ENCODE measurements at places on chromosomes 2 and 18.

DNA sequence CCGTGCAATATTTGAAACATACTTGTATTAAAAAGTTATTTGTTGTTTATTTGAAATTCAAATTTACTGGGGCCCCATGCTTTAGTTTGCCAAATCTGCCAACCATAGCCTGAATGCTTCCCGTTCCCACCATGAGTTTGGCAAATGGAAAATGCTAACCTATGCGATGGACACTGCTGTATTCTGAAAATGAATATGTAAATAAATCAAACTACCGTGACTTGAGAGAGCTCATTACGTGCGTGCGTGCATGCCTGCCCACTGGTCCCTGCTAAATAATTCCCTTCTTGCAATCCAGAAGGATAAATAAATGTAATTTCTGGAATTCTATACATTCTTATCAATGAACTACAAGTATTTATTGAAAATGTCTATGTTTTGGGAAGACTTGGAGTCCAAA lies 3.2 kb downstream of the BOD1L2 start:
- no peak for DNase-seq

DNA sequence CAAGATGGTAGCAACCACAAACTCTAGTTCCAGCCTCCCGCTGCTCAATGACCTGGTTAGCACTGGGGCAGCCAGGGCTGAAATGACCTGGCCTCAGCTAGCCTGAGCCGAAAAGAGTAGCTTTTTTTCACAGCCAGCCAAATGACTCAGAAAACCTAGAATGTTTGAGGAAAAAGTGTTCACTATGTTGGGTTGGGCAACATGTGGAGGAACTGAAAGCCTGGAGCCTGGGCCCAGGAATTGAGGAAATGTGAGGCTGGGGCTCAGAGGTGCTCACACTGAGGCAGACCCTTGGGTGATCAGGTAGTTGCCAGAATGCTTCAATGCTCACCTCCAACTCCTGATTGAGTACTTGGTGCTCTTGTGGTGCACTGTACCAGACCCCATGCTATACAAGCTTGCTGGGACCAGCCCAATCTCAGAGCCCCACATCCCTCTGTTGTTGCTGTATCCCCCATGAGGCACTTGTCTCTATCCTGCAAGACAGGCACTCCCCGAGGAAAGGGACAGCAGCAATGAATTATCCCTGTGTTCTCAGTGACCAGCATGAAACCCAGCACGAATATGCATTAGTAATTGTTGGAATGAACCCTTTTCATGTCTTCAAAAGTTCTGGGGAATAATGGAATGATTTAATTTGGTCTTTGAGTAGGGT lies 116.2 kb downstream of the USP34 start:
- no peak for DNase-seq

- no peak for DNase-seq
These were observed 12.2 kb upstream of the PUM2 start for GRCh38 chr2:20362701-20363435.

DNA sequence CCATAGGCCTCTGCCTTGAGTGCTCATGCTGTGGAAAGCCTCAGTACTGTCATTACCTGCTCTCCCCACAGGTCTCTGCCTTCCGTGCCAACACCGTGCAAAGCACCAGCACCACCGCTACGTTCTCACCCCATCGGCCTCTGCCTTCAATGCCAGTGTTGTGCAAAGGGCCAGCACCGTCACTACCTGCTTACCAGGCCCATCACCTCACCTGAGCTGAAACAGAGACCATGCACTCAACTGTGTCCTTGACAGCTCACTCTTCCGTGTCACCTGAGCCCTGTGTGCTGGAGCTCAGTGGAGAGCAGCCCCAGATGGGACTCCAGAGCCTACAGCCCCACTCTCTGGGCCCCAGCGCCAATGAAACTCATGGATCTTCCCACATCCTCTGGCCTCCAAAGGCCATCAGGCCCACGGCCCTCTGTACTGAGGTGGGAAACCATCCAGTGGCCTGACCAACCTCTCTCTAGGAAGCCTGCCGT lies 62.7 kb downstream of the ZNF516 start:
- DNase-seq: no peak

DNA sequence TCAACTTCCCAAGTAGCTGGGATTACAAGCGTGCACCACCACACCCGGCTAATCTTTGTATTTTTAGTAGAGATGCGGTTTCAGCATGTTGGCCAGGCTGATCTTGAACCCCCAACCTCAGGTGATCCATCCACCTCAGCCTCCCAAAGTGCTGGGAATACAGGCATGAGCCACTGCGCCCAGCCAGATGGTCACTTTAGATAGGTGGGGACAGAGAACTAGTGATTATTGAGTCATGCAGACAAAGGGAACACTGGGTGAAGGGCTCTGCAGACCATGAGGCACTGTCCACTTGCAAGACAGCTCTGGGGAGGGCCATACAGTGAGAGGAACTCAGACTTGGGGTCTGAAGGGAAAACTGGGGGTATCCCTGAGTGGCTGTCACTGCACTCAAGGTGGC lies 58.4 kb upstream of the POMC start:
- DNase-seq: no peak

- no peak for DNase-seq
These were observed 41.5 kb upstream of the ALK start for GRCh38 chr2:29962922-29963321.

DNA sequence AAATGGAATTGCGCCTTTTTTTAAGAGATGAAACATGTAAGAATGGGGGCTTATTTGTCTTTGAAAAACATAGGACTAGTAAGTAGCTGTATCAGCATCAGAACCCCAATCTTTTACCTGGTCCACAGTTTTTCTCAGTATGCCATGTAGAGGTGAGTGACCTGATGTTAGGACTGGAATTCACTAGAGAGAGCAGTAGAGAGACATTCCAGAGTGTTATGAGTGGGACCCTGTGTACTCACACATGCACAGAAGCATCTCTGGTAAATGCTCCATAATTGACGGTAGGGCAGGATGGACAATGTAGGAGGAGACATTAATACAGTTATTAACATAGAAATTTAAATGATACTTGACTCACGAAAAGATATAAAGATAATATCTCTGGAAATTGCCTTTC lies 1.4 kb upstream of the GALNT13 start:
- no peak for DNase-seq

- no peak for DNase-seq
These were observed 14.6 kb upstream of the NPPC start for GRCh38 chr2:231940795-231941194.

GRCh38 chr2:64839844-64840243 lies 149.4 kb upstream of the SLC1A4 start:
- no peak for DNase-seq

- DNase-seq: no peak
These were observed 84.8 kb upstream of the RASGRP3 start for GRCh38 chr2:33391529-33392255.

- no peak for DNase-seq
These were observed 41.9 kb upstream of the TANC1 start for GRCh38 chr2:158926478-158926948.

- DNase-seq: no peak
These were observed 46.9 kb downstream of the GEMIN6 start for GRCh38 chr2:38824906-38825305.

- DNase-seq: no peak
These were observed 139.7 kb downstream of the LRP2 start for GRCh38 chr2:169222665-169223064.

- no peak for DNase-seq
These were observed 4.3 kb upstream of the HDAC4 start for GRCh38 chr2:239405071-239405470.

- no peak for DNase-seq
These were observed 65.7 kb downstream of the SPRED2 start for GRCh38 chr2:65366595-65367125.

- no peak for DNase-seq
These were observed 286.5 kb downstream of the THSD7B start for GRCh38 chr2:137051778-137052398.

- DNase-seq: no peak
These were observed 40.6 kb upstream of the MAP2 start for GRCh38 chr2:209383212-209383611.

DNA sequence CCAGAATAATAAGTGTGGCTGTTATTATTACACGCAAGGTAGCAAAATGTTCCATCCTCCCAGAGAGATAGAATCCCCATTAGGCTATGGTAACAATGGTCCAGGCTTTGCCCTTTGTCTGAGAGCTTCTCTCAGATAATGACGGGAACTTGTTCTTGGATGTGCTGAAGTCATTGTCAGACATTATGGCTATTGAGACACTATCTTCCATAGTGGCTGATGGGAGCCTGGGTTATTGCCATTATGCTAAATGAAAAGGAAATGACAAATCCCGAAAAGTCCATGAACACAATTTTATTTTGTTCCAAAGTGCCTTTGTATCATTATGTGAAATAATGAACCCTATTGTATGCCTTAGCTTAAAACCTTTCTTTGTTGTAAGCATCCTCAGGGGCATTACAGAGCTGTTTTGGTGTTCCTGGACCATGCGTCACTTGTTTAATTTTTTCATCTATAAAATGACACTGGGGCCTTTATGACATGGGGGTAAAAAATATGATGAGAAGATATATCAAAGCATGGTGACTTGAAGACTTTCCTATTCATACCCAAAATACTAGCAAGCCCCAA lies 218.5 kb downstream of the KCNS3 start:
- DNase-seq: no peak

- peak; percentile 63 for DNase-seq
These were observed 7.6 kb upstream of the TNS1 start for GRCh38 chr2:218010140-218010983.

DNA sequence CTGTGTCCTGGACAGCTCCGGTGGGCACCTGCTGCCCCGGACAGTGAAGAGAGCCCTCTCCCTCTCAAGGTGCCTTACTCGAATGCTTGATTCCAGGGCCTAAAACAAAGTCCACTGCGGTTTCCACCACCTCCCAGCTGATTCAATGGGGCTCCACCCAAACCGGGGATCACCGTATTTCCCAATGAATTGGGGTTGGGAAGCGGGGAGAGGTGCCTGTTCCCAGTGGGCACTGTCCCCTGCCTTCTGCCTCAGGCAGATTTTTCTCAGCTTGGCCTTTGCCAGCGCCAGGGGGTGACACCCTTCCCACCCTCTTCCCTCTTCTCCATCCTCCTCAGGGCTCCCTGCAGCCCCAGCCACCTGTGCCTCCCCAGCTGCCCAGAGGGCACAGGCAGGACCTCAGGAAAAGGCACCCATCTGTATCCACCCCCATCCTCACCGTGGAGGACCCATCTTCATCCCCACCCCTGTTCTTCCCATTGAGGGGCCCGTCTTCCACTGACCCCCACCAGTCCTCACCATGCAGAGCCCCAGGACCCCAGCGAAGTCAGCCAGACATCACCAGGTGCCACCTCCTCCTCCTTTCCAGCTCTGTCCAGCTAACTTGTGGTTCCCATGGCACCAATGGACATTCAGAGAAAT lies 66.7 kb upstream of the HPCAL1 start:
- no peak for DNase-seq

GRCh38 chr2:180604077-180604476 lies 376.3 kb upstream of the UBE2E3 start:
- DNase-seq: peak; percentile 22

- no peak for DNase-seq
These were observed 23.0 kb upstream of the FAM171B start for GRCh38 chr2:186670831-186671230.

GRCh38 chr2:10664652-10665051 lies 25.1 kb downstream of the NOL10 start:
- no peak for DNase-seq

GRCh38 chr18:59458575-59458974 lies 99.5 kb upstream of the LMAN1 start:
- DNase-seq: no peak

- DNase-seq: no peak
These were observed 49.8 kb downstream of the FBLN7 start for GRCh38 chr2:112187805-112188596.

DNA sequence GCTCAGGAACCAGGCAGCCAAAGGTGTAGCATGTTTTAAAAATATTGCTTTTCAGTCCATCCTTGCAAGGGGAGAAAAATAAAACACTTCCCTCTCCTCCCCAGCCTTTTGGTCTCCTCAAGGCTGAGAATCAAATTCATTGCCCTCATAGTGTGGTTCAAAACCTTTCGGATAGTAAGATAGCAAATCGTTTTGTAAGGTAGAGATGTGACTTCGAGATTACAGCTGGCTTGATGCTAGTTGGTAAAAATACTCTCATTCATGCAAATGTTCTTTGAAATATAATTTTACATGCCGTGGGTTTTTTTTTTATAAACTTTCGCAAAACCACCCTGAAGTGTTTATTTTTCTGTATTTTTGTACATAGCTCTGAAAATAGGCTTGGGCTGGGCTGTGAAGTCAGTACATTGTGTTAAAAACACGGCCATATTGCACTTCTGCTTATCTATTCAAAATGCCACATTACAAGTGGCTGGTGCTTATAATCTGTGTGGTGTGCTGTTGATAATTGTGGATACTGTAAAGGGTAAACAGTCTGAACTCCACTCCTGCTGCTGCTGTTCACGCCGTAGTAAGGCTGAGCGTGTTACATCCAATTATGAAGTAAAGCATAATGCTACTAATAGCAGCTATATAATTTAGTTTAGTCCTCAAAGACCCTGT lies 172.0 kb upstream of the SIX3 start:
- no peak for DNase-seq

DNA sequence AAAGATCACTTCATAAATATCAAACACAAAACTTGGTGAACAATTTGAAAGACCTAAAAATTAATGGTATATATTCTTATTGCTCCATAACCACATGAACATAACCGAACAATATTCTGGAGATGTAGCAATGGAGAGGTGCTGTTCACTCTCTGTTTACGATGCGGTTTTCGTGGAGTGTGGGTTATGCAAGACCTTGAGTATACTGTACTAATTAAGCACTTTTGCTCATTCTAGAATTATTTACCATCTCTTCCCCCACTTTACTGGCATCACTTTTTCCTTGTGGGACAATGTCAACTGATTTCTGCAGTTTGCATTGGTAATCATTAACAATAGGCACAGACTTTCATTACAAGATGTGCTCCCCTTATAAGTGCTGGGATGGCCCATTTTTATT lies 97.6 kb downstream of the RAPH1 start:
- DNase-seq: no peak

DNA sequence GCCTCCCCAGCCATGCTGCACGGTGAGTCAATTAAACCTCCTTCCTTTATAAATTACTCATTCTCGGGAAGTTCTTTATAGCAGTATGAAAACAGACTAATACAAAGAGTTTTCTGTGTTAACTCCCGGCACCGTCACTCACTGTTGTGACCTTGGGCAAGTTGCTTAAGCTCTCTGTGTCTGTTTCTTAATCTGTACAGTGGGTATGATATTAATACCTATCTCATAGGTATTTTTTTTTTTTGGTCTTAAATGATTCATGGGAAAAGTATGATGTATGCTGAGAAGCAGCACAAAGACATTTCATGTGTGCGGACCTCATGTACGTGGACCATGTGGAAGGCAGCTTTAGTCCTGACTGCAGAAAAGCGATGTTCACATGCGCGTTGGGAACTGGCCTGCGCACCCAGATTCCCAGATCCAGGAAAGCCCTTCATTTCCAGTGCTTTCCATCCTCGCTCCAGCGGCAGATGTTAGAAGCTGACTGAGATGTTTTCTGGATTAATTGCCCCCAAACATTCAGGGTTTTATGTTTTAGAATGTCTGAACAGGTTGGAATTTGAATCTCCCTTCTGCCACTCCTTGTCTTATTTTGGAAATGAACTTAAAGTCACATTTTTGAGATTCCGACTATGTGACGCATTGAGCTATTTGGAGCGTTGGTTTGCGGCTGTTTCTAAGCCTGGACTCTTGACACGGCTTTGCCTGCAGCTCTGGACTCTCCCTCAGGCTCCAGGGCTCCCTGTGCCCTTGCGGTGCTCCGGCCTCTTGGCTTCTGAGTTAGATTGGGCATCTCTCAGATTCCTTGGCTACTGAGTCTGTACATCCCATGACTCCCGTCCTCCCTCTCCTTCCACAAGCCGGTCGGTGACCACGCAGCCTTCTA lies 61.4 kb downstream of the SLC4A3 start:
- no peak for DNase-seq

- DNase-seq: no peak
These were observed 108.8 kb downstream of the FMNL2 start for GRCh38 chr2:152443771-152444170.

Measured in endothelial cell (in vitro differentiated cells).